Stimulated activated CD8-positive, alpha-beta memory T cell treated with anti-CD3 and anti-CD28 coated beads, Interleukin-7, amount 100 ng/mL, for 48 hours (primary cell): ENCODE measurements at places on chromosomes 1 and 21.

DNA sequence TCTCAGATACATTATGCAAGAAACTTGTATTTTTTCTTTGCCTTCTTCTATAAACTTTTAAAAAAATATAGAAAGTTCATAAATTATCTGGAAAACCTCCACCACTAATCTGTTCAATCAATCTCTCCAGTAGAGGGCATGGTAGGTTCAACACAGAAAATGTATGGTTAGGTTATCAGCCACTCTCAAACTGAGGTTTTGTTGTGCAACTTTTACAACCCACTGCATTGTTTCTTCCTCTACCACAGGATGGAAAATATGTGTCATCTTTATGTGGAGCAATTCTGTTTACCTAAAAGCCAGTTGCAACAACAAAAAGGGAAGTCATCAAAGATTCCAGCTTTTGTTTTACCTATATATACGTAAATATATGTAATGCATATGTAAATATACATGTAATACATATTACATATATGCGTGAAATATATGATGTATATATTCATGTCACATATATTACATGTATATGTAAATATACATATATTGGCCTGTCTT lies 3.0 kb upstream of the RGS2 start:
- DNase-seq = no peak

DNA sequence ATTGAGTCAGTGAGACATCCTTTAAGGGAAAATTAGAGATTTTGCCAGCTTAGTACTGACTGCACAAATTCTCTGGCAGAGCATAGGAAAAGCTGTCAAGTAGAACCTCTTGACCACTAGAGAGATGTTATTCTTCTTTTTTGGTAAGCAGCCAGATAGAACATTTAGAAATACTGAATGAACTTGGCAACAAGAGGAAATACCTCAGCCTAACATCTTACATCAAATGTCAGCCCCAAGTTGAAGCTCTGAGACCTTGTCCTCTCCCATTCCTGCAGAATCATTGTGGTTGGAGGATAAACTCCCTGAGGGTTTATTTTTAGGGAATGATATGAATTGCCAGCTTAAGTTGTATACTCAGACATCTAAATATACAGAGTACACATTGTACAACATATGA lies 53.5 kb downstream of the MIGA1 start:
- no peak for DNase-seq

DNA sequence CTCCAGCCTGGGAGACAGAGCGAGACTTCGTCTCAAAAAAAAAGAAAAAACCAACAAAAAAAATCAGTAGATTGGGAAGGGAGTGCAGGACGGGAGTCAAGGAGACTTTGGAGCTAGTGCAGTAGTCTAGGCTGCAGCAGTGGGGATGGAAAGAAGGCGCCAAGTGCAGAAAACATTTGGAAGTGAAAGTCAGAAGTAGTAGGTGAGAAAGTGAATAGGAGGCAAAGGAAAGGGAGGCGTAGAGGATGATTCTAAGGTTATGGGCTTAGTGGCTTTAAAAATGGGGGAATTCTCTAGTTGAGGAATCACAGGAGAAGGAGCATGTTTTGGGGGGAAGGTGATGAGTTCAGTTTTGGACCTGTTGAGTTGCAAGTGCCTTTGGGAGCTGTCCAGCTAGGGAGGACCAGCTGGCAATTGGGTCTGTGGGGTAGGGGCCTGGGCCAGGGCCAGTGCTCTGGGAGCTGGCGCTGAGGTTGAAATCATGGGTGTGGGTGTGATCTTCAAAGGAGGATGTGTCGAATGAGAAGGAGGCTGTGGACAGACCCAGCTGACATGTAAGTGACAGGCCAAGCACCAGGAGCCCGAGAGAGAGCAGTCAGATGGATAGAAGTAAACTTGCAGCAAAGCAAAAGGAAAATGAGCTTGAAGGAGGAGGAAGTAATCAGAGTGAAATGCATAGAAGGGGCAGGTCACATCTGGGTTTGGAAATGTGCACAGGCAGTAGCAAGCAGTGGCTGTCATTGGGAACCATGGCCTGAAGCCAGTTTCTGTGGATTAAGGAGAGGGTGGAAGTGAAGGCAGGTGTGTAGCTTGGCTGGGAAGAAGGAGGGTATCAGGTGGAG lies 15.8 kb downstream of the TMCC2 start:
- no peak for DNase-seq

DNA sequence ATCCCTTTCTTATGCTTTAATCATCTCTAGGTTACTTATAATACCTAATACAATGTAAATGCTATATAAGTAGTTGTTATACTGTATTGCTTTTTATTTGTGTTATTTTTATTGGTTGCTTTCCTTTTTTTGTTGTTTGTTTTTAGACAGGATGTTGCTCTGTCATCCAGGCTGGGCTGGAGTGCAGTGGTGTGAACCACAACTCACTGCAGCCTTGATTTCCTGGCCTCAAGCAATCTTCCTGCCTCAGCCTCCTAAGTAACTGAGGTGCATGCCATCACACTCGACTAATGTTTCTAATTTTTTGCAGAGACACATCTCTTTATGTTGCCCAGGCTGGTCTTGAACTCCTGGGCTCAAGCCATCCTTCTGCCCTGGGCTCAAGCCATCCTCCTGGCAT lies 26.9 kb downstream of the KRTAP19-8 start:
- no peak for DNase-seq

GRCh38 chr1:202274611-202275010 lies 67.1 kb downstream of the UBE2T start:
- no peak for DNase-seq

DNA sequence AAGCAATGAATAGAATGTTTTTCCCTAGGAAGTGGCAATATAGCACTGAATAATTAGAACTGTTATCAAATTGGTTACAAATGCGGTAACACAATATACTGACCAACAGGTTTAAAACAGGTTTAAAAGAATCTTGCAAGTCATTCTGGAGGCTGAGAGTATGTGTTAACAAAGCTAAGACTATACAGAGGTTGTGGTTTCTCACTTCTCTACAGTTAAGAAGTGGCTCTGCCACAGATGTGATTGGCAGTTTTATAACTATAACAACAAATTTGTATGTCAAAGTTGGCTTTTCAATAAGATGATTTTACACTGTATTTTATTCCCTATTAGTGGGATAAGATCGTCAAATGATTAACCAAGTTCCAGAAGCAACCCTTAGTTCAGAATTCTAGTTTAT lies 7.1 kb downstream of the ANGEL2 start:
- DNase-seq = no peak

- DNase-seq = no peak
These were observed 50.5 kb downstream of the PEX14 start for GRCh38 chr1:10525208-10525607.
